ENCODE measurements at places on chromosomes 3 and 15.

- peak; percentile 23 for DNase-seq
Measured at GRCh38 chr15:91561371-91562100, 292.0 kb upstream of the SLCO3A1 start.

DNA sequence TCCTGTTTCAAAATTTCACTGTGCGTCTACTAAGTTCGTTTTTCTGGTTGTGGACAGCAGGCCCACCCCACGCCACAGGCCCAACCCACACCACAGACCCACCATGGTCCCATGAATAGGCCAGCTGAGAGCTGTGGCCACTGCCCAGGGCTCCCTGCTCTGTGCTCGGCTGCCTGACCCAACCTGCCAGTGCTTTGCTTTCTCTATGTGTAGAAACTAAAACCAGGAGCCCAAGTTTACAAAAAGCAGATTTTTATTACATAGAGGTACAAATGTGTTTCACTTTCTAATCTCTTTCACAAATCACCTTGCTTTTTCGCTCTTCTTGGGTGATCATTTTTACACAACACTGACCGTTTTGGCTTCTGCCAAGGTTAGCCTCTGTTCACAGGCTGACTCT is 69.1 kb downstream of the HERC2 start:
- no peak for DNase-seq

DNA sequence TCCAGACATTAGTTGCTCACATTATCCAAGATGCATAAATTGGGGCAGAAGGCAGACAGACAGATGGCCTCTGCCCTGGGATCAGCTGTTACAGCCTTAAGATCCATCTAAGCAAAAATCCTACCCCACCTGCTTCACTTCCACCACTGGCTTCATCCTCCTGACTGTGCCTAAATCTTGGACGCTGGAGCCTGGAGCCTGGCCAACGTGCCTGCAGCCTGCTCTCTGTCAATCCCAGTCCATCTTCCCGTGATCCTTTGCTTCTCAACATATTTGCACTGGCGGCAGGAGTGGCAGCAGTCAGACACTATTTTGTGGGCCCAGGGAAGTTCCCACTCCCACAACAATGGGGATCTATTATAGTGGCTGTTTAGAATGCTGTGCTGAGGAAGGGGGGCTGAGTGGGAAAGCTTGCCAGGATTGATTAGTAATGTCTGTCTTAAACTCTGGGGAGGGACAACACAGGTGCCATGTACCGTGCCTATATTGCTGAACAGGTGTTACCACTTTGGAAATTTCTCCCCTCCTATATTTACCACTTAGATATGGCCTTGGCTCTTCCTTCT is 121.2 kb downstream of the MEGF11 start:
- no peak for DNase-seq

- no peak for DNase-seq
Measured at GRCh38 chr3:108099244-108099643, 8.4 kb upstream of the CD47 start.

- DNase-seq = no peak
Measured at GRCh38 chr15:71219645-71220044, 104.4 kb downstream of the THSD4 start.

- DNase-seq = no peak
Measured at GRCh38 chr3:76930712-76931111, 109.2 kb upstream of the ROBO2 start.

- DNase-seq = no peak
Measured at GRCh38 chr3:101128786-101129185, 135.6 kb upstream of the ABI3BP start.
